ENCODE measurements at places on chromosomes 7 and 10. TPM values are rescaled to one million over a fixed set of nuclear protein-coding genes. Genes with fewer than 3 reads are reported as not detected.

PIK3CG gene
- 2.3 TPM for total RNA-seq

VSTM4 gene
- total RNA-seq, result 1.2 TPM

BET1 gene
- 22.2 TPM for total RNA-seq

STEAP2 gene
- 27.3 TPM for total RNA-seq

HTR5A gene
- total RNA-seq, result not detected

- no peaks in the 10 kb centered on the region for H3K4me1 ChIP-seq
- H3K4me3 ChIP-seq, result no peak overlapping the region
- no peak for DNase-seq
- no peak overlapping the region for H3K27ac ChIP-seq
Observed at GRCh38 chr7:103990991-103991390, 1.5 kb upstream of the RELN start.

DNA sequence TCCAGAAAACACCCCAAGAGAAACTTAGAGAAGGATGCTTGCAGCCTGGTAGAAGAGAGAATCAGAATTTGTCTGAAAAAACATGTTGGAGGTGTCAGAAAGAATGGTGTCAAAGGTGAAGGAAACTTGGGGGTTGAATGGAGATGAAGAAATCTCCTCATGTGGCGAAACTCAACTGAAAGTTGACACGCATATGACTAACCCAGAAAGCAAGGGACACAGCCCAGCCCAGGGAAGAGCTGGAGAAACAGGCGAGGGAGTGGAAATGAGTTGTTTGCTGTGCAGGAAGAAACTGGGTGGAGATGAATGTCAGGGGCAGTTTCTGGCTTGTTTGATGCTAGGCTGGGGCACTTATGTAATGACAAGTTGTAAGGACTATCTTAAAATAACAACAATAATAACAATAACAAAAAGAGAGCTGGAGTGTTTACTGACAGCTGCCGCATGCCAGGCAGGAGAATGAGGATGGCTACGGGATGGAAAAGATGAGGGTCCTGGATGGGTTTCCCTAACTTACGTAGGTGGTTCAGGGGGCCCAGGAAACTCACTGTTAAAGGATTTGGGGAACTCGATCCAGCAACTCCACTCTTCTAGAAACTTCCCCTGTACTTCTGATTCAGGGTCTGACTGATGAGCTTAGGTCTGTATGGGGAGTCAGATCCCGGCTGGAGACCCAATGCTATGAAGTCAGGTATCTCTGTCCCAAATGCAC, 57.4 kb downstream of the MAP3K8 start:
- H3K27me3 ChIP-seq, result no peaks in the 10 kb centered on the region
- no peak for DNase-seq
- no peaks in the 10 kb centered on the region for H3K4me1 ChIP-seq
- H3K27ac ChIP-seq, result no peak overlapping the region
- no peaks in the 10 kb centered on the region for H3K36me3 ChIP-seq
- H3K4me3 ChIP-seq, result no peak overlapping the region

- H3K36me3 ChIP-seq, result no peaks in the 10 kb centered on the region
- no peak for DNase-seq
- no peak overlapping the region for H3K27ac ChIP-seq
Observed at GRCh38 chr10:12975266-12975665, 26.2 kb downstream of the CCDC3 start.

- H3K4me3 ChIP-seq, result no peak overlapping the region
- H3K27me3 ChIP-seq, result no peaks in the 10 kb centered on the region
- H3K27ac ChIP-seq, result no peak overlapping the region
- H3K36me3 ChIP-seq, result no peaks in the 10 kb centered on the region
Observed at GRCh38 chr7:102883098-102883860, 29.5 kb upstream of the LRRC17 start.

DNA sequence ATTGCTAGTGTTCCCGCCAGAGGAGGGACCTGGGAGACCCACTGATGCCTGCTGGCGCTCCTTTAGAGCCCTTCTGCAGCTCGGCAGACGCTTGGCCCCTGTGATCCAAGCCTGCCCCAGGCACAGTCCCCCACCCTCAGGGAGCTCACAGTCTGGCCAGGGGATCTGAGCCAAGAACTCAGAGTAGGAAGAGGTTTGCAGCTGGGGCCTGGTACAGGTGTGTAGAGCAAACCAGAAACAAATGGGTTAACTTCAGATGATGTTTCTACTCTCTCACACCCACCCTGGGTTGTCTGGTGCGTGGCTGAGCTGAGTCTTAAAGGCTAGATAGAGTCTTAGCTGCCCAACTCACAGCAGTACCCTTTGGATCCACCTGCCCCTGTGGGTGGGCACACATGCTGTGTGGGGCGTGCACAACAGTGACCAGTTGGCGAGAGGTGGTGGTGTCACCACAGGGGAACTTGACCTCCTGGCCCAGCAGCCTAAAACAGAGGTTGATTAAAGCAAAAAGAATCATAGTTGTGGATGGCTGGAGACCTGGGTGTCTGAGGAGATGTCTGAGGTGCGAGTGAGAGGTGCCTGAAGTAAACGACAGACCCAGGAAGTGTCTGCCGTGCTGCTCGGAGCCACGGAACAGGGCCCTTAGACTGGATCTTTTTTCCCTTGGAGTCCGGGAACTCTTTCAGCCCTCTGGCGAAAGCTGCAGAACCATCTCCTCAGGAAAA, 31.2 kb upstream of the SRGN start:
- H3K4me3 ChIP-seq, result no peak overlapping the region
- peak overlapping the region; percentile 29 for H3K27ac ChIP-seq
- H3K27me3 ChIP-seq, result no peaks in the 10 kb centered on the region
- no peaks in the 10 kb centered on the region for H3K36me3 ChIP-seq

GRCh38 chr7:151327659-151328058, 14.0 kb upstream of the NUB1 start:
- no peak overlapping the region for H3K27ac ChIP-seq
- no peaks in the 10 kb centered on the region for H3K36me3 ChIP-seq
- no peak overlapping the region for H3K4me3 ChIP-seq
- DNase-seq, result no peak
- no peaks in the 10 kb centered on the region for H3K4me1 ChIP-seq
- H3K27me3 ChIP-seq, result no peaks in the 10 kb centered on the region

DNA sequence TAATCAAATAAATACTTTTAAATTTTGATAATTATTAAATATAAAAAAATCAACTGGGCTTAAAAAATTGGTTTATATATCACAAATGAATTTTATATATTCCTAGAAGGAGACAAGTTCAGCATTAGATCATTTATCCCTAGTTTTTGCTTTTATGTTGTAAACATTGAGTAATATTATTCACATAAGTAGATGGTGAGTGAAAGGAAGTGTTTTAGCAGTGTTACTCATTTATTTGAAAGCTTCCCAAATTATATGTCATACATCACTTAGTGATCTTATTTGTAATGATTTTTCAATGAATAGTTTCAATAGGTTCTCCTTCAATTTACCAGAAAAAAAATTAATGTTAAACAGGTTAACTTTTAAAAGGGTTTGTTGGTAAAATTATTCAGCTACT, 15.8 kb downstream of the KLLN start:
- H3K36me3 ChIP-seq, result no peaks in the 10 kb centered on the region
- peaks cover 4% of the 10 kb centered on the region for H3K4me1 ChIP-seq
- H3K27ac ChIP-seq, result no peak overlapping the region
- no peaks in the 10 kb centered on the region for H3K27me3 ChIP-seq
- no peak for DNase-seq

DNA sequence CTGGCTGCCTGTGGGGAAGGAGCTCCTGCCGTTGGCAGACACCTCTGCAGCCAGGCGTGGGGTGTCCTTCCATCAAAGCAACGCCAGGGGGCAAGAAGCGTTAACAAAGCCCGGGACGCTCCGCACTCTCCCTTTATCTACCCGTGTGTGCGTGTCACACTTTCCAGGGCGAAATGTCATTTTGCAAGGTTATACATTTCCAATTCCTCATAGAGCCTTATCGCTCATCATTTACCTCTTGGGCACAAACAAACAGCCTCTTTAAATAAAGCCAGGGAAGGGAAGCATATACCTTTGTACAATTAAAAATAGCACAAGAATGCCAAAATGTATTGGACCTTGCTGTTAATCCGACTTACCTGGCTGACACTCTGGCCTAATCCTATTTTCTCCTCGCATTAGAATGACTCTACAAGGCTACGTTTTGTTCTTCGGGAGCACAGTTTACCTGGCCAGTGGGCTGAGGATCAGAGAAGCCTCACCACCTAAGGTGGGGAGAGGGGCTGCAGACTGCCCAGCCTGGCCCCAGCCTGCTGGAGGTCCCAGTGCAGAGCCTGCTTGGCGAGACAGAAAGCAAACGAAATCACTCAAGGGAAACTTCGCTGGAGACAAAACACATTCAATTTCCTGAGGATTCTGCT, 77.6 kb upstream of the EN2 start:
- peaks cover 5% of the 10 kb centered on the region for H3K4me1 ChIP-seq
- H3K27ac ChIP-seq, result no peak overlapping the region
- H3K27me3 ChIP-seq, result peaks cover 88% of the 10 kb centered on the region
